RWPE1 (cell line): ENCODE measurements at places on chromosomes 6 and 20.

- no peak for DNase-seq
Measured at GRCh38 chr6:42038811-42039408, 11.4 kb upstream of the TAF8 start.

- no peak for DNase-seq
Measured at GRCh38 chr6:15232836-15233510, 12.9 kb upstream of the JARID2 start.

DNA sequence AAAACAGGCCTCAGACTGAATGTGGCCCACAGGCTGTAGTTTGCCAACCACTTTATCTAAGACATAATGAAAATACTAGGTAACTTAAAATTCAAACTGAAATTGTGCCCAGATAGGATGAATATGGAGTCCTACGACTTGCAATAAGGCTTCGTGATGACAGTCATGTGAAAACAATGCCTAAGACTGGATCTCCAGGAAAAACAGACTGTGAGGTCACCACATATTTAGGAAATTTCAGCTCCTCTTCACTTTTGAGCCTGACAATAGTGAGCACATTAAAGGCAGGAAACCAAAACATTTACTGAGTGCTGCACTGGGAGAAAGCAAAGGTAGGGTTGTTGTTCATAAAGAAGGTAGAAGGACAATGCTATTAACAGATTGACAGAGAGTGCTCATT, 50.0 kb downstream of the RTN4IP1 start:
- DNase-seq = no peak

DNA sequence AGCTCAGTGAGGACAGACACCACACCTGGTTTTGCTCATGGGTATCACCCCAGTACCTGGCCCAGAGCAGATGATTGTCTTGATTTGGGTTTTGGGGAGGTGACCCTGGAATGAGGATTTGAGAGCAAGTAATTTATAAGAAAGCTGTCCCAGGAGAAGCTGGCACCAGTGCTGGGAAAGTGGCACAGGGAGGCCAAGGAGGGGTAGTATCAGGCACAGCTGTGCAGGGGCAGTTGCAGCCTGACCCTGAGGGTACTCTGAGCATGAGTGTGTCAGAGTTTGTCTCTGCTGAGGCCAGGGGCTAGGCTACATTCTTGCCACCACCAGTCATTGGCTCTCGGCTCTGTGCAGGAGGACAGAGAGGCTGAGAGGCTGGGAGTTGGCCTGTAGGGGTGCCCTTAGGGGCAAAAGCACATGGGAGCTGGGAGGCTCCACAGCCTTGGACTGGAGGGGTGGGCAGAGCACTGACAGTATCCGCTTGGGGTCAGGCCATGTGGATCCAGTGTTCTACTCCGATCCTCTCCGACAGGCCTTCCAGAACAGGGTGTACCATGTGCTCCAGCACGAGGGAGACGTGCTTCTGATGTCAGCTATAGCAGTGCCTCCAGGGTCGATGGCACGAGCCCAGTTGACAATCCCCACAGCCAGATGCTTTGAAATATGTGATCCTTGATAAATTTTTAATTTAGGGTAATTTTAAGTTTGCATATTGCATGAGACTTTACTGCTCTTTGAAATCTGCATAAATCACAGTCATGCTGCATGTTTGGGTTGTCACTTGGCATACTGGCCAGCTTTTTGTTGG, 121.3 kb downstream of the PHACTR3 start:
- no peak for DNase-seq

DNA sequence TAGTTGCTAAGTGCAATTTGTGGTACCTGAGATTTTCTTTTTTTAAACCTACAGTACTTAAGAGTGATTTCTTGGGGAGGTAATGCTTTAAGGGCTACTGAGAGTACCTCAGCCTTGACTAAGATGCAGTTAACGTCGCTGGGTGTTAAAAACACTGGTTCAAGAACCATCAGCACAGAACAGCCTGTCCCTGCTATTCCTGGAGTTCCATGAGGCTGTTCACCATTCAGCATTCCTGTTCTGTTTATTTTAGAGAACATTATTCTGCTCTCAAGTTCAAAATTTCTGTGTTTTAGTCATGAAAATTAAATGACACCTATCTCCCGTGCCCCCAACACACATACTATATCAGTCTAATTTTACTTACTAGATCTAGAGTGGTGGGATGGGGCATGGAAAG, 1.7 kb upstream of the PRELID3B start:
- no peak for DNase-seq

- peak; percentile 72 for DNase-seq
Measured at GRCh38 chr20:31543966-31544598, 29.8 kb downstream of the HM13 start.

GRCh38 chr6:12229332-12229731, 60.8 kb upstream of the EDN1 start:
- no peak for DNase-seq

DNA sequence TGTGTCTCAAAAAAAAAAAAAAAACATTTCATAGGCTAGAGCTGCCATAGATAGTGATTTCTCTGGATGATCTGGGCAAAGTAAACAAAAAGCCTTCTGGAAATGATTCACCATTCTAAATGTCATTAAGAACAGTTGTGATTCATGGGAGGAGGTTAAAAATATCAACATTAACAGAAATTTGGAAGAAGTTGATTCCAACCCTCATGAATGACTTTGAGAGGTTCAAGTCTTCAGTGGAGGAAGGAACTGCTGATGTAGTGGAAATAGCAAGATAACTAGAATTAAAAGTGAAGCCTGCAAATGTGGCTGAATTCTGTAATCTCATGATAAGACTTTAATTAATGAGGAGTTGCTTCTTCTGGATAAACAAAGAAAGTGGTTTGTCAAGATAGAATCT, 26.8 kb upstream of the MMP24 start:
- no peak for DNase-seq

GRCh38 chr6:95117236-95117635, 460.1 kb upstream of the MANEA start:
- DNase-seq = peak; percentile 38

DNA sequence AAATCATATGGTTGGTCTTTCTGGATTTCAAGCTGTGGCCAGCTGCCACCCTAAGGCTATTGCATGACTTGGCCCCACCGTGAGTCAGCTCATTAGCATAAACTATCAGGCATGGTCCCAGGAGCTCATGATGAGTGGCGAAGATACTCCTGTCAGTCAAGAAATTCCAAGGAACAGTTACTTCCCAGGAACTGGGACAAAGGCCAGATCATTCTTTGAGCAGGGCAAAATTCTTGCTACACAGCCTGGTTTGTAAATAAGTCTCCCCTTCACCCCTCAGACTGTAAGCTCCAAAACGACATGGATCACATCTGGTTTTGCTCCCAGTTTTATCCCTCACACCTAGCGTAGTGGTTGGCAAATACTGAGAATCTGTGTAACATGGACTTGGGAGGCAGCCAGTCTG, 33.0 kb upstream of the KIAA1586 start:
- DNase-seq = peak; percentile 74

- no peak for DNase-seq
Measured at GRCh38 chr6:157754351-157754750, 68.7 kb upstream of the SNX9 start.

DNA sequence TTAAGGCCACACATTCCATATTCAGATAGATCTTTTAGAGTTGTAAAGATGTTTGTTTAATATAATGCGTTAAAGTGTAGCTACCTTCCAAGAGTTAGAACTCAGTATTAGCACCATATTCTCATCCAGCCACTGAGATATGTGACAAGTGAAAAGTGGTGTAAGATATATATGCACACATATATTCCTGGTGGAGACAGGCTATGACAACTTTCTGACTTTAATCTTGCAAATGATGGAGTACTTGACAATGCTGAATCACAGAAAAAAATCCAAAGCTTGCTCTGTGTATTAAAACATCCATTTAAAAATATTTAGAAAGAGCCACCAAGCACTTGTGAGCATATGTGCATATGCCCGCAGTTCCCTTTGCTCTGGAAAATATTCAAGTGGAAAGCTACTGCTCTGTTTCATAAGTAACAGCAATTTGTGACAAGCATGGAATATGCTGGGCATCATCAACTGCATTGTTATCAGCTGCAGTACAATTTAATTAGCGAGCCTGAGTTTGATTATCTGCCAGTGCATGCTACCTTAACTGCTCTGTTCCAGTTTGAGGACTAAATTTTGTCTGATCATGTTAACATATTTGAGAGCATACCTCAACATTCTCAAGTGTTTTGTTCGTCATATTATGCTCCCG, 64.8 kb downstream of the VIP start:
- no peak for DNase-seq

GRCh38 chr6:163123098-163123497, 291.4 kb upstream of the QKI start:
- DNase-seq = no peak
